HT-29 (cell line): ENCODE measurements at places on chromosomes 4 and X. TPM values are rescaled to one million over a fixed set of nuclear protein-coding genes. Genes with fewer than 3 reads are reported as not detected.

DNA sequence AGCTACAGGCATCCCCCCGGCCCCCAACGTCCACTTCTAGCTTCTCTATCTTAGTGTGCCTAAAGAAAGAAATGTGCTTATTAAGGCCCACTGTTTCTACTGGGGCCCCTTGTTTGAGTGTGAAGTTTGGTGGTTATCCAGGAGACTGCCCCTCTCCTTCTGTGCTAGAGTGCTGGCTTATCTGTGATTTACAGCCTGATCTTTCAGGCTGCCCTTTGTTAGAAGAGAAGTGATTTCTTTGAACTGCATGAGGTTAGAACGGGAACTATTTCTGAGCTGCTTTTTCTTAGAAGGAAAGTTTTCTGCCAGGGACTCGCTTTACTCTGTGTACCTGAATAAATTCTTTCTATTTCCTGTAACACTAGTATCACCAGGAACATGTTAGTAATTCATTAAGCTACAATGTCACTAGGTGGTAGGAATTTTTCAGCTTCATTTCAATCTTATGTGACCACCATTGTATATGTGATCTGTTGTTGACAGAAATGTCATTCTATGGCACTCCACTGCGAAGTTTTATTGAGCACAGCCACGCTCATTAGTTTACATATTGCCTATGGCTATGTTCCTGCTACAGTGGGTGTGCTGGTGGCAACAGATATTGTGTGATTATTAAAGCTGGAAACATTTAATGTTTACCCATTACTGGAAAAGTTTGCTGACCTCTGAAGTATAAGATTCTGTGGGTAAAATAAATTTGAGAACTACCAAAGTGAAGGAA, 193.8 kb upstream of the CXorf51B start:
- no peak for DNase-seq

- peak; percentile 4 for DNase-seq
Observed at GRCh38 chr4:1939664-1940509, 68.7 kb downstream of the NSD2 start.

- DNase-seq: no peak
Observed at GRCh38 chrX:121902463-121902862, 855.1 kb downstream of the GLUD2 start.

Gene PIM2
- 13.4 and 14.9 TPM in 2 replicates for total RNA-seq

DNA sequence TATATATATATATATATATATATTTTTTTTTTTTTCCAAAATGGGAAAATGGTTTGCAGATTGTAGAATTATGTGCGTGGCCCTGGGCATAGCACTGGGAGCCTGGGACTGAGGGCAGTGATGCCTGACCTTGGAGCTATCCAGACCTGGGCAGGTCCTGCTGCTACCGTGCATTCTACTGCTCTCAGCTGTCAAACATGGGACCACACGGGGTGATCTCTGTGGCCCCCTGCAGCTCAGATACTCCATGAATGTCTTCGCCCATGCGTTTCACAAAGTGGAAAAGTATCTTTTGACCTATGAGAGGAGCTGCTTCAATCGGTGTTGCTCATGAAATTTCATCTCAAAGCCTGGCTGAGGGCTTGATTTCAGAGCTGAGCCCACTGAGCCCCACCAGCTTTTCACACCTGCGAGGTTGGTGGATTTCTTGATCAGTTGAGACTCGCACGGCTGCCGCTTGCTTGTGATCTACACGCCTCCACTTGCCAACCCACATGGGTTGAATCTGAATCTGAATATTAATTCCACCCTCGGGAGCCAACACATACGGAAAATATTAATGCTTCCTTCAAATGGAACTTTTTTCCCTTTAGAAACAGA, 35.7 kb downstream of the ING2 start:
- DNase-seq: no peak

Gene PPP4R3C
- total RNA-seq: not detected in 2 replicates
